Activated CD8-positive, alpha-beta memory T cell treated with anti-CD3 and anti-CD28 coated beads for 1 hour (primary cell): ENCODE measurements at places on chromosomes 5 and 9.

DNA sequence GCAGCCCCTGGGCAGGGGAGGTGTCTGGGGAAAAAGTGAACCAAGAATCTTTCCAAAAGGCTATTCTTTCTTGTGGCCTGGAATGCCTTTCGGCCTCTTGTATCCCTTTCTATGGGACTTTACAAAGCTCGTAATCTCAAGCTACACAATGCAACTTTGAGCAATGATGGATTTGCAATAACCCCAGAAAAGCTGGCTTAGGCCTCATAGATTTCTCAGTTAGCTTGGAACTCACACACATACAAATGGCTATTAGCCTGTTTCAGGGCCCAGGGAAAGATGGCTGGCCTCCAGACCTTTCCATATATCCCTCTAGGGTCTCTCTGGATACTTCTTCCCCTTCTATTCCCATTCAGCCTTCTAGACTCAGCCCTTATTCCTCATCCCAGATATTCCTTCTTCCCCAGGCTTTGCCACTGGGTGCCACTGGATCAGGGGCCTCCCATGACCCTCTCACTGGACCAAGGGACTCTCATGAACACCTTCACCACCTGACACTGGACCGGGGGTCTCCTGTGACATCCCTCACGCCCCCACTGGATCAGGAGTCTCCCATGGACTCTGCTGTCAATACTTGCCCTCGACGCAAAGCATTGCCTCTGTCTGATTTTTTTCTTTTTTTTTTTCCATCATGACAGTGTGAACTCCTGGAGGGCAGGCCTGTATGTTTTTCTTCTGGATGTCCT, 59.5 kb downstream of the RAD23B start:
- DNase-seq: no peak

DNA sequence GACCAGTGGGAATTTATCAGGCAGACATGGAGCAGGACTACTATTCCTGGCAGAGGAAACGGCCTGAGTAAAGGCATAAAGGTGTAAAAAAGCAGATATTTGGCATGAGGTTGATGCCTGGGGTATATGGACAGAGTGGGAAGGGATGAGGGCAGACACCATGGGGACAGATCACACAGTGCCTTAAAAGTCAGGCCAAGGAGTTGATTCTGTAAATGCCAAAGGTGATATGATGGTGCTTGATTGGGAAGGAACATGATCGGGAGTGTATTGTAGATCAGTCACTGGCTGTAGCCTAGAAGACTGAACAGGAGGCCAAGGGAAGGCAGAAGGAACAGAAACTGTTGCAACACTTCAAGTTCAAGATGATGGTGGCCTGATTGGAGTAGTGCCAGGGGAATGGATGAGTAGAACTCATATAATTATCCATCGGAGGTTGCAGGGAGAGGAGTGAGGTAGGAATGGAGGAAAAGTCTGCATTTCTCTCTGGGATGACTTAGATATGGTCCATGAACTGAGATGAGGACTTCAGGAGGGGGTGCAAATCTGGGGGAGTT, 594.3 kb upstream of the KLF4 start:
- no peak for DNase-seq

- DNase-seq: no peak
These were observed 159.1 kb upstream of the MAP1B start for GRCh38 chr5:71948206-71948605.

DNA sequence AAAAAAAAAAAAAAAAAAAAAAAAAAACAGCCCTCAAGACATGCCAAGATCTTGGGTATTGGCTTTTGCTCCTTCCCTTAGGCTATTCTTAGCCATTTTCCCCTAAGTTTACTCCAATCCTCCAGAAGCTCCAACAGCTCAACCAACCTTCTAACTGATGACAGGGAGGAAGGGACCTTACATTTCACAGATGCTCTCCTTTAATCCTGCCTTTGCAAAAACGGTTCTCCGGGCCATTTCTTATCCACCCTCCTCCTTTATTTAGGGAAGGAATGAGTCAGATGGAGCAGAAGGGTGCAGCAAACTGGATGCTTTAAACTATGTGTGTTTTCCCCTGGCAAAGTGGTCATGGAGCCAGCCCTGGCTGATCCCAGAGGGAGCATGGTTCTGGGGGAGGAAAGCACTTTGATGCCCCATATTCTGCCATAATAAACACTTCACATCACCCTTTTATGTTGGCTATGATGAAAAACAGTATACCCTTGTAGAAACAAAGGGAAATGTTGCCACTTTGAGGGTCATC, 369.4 kb upstream of the DMAC1 start:
- DNase-seq: no peak

- no peak for DNase-seq
These were observed 35.1 kb downstream of the ROR2 start for GRCh38 chr9:91914937-91915336.

- no peak for DNase-seq
These were observed 46.2 kb downstream of the TENT4A start for GRCh38 chr5:6759401-6759800.

DNA sequence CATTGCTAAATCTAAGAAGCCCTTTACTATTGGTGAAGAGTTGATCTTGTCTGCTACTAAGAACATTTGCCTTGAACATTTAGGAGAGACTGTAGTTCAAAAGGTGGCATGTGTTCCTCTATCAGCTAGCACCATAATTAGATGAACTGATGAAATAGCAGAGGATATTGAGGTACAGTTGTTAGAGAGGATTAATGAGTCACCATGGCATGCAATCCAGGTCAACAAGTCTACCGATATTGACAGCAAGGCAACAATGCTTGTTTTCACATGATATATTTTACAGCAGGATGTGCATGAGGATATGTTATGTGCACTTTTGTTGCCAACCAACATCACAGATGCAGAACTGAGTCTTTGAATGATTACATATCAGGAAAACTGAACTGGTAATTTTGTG, 134.3 kb upstream of the CDH9 start:
- no peak for DNase-seq
